Activated CD4-positive, alpha-beta T cell treated with anti-CD3 and anti-CD28 coated beads, Interleukin-2, amount 50 U/mL, for 24 hours (primary cell): ENCODE measurements at places on chromosomes 6 and 20.

GRCh38 chr20:59334651-59335300 is 34.4 kb downstream of the EDN3 start:
- DNase-seq: no peak

DNA sequence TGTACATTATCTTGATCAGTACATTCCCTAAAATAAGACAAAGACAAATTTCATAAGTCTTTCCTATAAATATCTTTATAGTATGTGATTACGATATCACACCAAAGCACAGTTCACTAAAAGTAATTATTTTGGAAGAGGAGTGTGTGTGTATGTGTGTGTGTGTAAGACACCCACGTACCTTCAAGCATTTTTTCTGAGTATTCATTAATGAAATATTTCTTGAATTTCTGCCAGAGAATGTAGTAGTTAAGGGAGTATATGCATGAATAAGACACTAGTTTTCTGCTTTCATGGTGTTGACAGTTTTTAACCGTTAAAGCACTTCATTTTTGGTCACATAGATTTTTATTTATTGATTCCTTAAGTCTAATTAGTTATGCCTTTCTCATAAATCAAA is 36.8 kb downstream of the MANEA start:
- no peak for DNase-seq

DNA sequence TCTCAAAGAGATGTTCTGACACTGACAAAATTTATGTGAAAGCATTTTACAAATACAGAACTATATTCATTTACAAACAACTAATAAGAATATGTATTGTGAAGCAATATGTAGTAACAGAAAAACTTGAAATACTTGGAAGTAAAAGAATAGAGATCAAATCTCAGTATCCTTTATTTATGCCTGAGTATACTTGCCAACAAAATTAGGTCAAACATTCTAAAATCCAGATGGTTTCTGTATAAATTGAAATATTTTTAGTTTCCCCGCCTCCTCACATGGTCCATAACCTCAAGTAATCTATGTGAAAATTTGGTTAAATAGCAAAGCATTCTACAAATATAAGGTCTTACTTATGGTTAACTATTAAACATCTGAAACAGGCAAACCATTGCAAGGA is 545.4 kb downstream of the EYS start:
- no peak for DNase-seq

- no peak for DNase-seq
Measured at GRCh38 chr20:40540166-40540565, 148.9 kb downstream of the MAFB start.

GRCh38 chr6:35426074-35426473 is 26.1 kb upstream of the FANCE start:
- no peak for DNase-seq

DNA sequence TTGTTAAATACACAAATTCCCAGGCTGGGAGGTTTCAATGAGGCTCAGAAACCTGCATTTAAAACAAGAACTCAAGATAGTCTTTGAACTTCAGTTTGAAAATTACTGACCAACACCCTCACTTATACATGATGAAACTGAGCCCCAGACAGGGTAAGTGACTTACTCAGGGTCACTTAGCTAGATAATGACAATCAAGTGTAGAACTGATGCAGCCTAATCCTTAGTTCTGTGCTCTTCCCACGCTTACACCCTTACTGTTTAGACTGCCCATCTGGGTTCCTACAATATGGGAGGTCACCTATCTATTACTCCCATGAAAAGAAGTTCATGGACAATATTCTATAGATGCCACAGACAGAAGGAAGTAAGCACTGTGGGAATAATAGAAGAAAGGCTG is 24.5 kb upstream of the FAM135A start:
- no peak for DNase-seq
